ENCODE measurements at places on chromosomes 4 and X.
A peak's percentile ranks its signal among the peaks of the same experiment; 100 is the strongest.

DNA sequence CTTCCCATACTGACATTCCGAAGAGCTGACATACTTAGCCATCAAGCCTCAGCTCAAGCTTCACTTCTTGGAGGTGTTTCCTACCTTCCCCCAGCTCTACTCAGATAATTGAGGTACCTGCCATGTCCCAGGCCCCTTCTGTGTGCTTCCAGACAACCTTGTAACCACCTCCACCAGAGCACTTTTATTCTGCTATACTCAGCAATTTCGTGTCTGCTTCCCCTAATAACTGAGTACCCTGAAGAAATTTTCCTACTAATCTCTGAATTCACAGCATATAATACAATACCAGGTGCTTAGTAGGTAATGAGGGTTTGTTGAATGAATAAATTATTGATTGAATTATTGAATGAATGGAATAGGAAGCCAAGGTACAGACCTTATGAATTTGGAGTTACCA lies 605.5 kb downstream of the MID1IP1 start:
- no peak for DNase-seq

DNA sequence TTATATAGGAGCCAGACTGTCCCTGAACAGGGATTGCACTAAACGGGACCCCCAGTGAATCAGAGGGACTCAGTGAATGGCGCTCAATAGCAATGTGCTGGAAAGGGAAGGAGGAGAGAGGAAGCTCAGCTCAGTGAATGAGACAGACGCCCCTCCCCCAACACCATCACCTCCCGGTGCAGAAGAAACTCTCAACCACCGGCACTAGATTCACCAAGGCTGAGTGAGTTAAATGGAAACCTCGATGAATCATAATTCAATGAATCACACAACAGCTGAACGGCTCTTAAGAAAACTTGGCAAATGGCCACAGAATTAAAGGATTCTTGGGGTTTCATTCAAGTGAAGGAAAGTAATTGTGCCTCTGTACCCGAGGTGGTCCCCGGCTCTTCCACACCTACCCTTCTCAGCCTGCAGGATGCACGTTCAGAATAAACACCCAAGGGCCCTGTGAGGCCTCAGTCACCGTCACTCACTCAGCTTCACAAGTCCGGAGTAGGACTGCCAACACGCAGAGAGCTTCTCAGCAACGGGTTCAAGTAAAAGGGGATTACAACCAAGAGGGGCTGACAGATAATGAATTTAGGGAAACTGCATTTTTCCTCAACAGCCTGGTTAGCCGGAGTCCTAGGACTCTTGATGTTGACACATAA lies 29.3 kb downstream of the CRMP1 start:
- no peak for DNase-seq

DNA sequence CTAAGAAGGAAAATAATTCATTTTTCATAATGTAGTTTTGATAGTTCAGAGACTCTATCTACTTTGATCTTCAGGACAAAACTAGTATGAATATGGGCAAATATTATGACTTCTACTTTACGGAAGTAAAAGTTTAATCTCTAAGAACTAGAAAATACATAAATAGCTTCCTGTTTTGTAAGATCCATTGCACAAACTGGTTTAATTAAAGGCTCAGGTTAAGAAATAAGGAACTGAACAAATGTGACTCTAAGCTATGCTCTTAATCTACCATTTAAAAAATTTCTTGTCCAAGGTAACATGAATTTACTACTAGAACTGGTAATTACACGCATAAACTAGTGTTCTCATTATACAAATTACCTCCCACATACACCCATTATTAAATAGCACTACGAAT lies 360.6 kb downstream of the INPP4B start:
- no peak for DNase-seq

- DNase-seq, result peak; percentile 69
Observed at GRCh38 chrX:12955882-12956703, 18.8 kb upstream of the TMSB4X start.

DNA sequence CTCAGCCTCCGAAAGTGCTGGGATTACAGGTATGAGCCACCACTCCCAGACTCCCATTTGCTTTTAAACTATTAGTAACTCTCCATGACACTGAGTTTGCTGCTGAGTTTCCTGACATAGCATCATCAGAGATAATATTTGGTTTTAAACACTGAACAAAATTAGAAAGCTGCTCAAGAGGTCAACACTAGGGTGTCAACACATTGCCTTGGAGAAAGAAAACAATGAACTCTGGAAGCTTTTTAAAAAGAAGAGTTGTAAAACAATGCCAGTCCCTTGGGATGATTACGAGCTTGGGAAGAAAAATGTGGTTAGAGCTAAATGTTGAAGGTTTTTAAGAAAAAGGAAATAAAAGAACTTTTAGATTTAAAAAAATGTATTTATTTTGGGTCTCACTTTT lies 264.8 kb downstream of the CAMK2D start:
- DNase-seq, result no peak

DNA sequence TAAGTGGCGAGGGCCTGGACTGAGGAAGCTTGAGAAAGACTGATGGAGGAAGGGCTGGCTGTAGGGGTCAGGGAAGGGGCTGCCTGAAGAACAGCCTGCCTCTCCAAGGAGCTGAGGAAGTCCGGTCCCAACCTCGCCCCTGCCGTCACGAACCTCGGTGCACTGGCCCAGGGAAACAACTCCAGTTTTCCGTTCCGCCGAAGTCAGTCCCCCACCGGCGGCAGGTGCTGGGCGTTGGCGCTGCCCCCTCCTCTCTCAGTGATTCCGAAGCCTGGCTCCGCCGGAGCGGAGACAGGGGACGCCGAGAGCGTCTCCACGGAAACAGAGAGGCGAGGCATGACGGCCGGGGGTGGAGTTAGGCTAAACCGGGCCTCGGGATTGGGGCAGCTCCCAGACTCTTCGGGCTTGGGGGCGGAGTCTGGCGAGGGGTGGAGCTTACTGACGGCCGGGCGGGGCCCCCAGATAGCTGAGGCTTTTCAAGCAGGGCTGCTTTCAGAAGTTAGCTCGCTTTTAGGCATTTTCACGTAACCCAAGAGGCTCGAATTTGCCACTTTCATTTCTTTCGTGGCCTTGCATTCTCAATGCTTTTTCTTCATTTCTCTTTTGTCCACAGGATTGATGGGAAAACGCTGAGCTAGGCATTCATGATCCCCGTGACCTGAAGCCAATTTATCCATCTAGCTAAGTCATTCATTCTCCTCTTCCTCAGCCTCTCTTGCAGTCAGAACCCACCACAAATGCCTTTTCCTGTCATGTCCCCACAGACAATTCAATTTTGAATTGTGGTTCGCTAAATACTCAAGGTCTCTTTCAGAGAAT lies at the start of gene TTC29:
TSS of gene TTC29 (minus strand) at position 309 of the 819 bp plus-strand sequence. CDS start 5,969 bp downstream, outside the sequence.
- DNase-seq, result peak; percentile 77

DNA sequence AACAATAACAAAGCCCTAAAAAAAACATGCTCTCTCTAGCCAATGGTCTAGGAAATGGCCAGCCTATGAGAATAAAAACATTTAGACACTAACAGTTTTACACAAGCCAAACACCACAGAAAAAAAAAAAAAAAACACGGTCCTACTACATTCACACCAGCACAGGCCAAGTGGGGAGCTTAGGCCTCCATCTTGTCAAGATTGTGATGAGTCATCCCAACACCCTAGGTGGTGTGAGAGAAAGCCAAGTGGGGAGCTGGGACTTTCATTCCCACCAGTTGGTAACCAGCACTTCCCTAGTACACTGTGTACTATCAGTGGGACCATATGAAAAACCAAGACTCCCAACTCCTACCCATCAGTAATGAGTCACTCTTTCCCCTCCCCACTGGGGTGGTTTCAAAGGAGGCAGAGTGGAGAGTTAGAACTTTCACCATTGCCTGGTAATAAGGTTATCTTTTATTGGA lies 95.6 kb downstream of the ADAMTS3 start:
- DNase-seq, result no peak

- DNase-seq, result no peak
Observed at GRCh38 chr4:25654031-25654970, 1.4 kb upstream of the SLC34A2 start.

DNA sequence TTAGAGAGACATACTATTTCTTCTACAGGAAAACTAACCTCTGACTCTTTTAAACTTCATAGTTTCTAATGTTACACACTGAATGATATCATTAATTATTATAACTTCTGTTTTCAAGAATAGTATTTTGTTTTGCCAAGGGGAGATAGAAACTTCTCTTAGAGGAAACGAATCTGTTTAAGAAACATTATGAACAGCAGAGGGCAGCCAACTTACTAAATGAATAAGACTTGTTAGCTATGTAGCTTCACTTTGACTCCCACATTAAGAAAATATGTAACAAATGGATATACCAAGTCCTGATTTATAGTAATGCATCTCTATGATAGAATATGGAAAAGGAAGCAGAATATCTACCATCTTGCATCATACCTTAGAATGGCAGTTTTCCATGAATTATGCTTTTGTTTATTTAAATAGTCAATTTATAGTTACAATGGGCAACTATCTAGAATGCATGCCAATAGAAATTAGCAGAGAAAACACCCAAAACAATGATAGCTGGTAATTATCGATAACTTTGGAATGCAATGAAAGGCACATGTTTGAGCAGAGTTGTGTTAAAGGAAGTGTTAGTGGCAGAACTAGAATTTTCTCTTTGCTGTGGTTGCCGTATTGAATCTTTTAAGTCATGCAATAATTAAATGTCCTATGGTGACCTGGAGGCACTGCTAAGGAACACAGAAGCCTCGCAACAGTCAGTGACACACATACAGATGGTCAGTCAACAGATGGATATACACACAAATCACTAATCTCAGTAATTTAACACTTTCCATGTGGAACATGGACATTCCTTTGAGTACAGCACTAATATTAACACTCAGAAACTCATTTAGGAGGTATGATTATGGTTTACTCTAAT lies 105.7 kb upstream of the PDLIM3 start:
- no peak for DNase-seq

GRCh38 chr4:39568805-39569204 lies 41.6 kb upstream of the UGDH start:
- peak; percentile 3 for DNase-seq

DNA sequence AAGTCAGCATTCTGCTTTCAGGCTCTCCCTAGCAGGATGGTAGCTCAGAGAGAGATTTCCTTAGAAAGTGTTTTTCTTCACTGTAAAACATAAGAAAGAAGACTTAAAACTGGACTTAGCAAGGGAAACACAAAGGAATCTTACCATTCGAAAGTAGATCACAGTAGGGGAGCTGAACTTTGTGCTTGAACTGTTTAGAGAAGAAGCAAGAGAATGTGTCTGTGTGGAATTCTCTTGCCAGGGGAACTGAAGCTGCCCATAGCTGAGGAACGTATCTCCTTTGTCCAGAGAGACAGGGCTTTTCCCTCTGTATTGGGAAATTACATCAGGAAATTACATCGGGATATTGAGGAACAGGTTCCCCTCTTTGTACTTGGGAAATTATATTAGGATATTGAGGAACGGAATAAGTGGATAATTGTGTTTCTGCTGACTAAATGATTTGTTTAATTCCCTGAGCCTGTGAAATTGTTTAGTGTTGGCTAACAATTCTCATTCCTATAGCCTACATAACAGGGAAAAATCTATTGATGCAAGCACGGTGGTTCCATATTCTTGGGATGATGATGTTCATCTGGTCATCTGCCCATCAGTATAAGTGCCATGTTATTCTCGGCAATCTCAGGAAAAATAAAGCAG lies 21.2 kb downstream of the SRD5A3 start:
- DNase-seq, result no peak

DNA sequence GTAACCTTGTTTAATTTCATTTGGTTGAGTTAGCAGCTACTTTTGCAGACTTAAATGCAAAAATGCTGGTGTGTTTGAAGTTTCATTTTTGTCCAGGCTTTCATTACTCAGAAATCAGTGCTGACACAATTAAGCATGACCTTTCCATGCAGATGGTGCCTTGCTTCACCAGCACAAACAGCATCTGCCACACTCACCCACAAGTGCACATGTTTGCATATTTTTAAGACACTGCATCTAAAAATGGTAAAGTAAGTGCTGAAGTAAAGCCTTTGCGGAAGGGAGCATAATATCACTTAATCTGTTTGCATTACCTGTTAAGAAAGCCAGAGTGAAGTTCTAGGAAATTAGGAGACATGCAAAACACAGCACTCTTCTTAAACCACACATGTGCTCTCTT lies 7.3 kb upstream of the DAPP1 start:
- DNase-seq, result no peak

- DNase-seq, result no peak
Observed at GRCh38 chr4:76363556-76364290, 57.2 kb downstream of the STBD1 start.

DNA sequence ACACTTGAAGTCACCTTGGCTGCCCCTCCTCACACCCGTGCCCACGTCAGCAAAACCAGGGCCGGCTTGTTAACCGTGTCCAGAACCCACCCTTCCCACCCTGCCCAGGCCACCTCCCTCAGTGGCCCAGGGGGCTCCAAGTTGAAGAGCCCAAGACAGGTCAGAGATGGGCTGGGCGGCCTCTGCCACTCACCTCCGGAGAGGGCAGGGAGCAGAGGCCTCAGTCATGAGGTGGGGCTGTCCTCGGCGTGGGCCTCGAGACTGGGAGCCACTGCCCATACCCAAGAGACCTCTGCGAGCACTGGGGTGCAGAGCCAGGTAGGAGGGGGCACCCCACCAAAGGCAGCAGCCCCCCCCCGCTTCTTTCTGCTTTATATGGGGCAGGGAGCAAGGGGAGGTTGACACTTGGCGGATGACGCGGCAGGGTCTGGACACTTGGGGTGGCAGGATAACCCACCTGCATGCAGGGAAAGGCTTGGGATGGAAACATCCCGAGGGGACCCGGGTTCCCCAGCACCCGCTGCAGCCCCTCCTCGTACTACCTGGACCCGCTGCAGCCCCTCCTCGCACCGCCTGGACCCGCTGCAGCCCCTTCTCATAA lies 38.0 kb upstream of the SPON2 start:
- DNase-seq, result no peak

GRCh38 chrX:68945081-68945602 lies 116.3 kb downstream of the EFNB1 start:
- no peak for DNase-seq

GRCh38 chrX:53223955-53224859 lies 800 bp downstream of the KDM5C start:
- peak; percentile 52 for DNase-seq

- no peak for DNase-seq
Observed at GRCh38 chr4:1030031-1030430, 18.6 kb downstream of the FGFRL1 start.

- no peak for DNase-seq
Observed at GRCh38 chr4:107592519-107592918, 127.5 kb downstream of the PAPSS1 start.

DNA sequence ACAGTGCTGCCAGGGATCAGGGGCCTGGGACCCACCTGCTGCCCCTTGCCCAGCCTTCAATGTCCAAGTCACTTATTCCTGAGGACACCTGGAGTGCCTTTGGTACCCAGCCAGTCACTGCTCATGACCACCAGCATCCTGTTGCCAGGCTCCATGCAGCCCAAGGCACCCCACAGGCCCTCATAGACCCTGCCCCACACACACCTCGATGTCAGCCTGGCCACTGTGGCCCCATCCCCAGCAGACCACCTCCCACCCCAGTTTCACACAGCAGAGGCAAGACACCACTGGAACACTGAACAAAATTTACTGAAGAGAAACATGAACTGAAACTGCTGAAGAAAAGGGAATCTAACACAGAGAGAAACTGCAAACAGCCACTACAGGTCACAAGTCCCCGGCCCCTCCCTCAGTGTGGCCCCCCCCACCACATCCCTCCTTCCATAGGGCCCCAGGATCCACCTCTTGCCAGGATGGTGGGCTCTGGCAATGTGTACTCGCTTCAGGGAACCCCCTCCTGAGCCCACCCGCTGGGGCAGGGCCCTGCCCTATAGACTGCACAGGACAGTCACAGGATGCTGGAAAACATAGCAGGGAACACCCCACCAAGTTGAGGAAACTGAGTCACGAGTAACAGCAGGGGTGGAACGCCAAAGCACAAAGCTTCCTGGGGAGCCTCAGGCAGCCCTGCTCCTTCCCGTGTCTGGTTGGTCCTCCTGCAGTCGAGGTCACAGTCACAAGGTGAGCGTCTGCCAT lies 5.2 kb downstream of the PNMA5 start:
- no peak for DNase-seq

Data from central memory CD4-positive, alpha-beta T cell (primary cell).